HuH-7 (cell line): ENCODE measurements at places on chromosomes 7 and 10.

GRCh38 chr10:125928928-125929585 lies 32.7 kb downstream of the FANK1 start:
- no peak for DNase-seq

DNA sequence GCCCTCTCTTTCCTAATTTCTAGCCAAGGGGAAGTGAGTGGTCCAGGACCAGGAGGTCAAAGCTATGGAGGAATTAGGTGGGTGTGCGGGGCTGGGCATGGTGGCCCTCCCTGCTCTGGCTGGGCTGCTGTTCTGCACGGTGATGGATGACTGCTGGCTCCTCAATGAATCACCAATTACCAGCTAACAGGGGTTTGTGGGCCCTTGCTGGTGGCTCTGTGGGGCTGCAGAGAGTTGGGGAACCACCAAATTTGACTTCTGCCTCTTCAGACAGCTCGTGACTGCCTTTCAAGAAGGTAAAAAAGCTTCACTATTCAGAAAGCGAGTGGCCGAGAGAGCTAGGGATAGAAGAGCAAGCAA lies 35.0 kb upstream of the HABP2 start:
- no peak for DNase-seq

- no peak for DNase-seq
Observed at GRCh38 chr10:73126343-73126742, 16.1 kb downstream of the NUDT13 start.

- no peak for DNase-seq
Observed at GRCh38 chr7:103687951-103688350, 241.9 kb upstream of the SLC26A5 start.

GRCh38 chr7:72309476-72309875 lies 102.7 kb downstream of the CALN1 start:
- no peak for DNase-seq

DNA sequence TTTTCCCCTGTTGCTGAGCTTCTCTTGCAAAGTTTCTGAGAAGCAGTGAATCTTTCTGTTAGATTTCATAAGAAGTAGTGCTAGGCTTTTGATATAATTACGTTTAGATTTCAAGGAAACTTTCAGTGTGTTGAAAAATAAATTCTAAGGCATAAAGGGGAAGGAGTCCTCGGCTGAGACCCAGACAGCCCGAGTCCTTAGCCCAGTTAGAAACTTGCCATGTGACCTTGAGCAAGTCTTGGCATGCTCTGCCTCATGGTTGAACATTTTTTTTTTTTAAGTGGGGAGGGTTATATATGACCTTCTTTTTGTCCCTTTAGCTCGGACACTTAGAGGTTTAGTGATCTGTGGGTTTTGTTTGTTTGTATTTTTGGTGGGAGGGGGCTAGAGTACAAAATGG lies 117.5 kb downstream of the TCF7L2 start:
- DNase-seq = no peak

DNA sequence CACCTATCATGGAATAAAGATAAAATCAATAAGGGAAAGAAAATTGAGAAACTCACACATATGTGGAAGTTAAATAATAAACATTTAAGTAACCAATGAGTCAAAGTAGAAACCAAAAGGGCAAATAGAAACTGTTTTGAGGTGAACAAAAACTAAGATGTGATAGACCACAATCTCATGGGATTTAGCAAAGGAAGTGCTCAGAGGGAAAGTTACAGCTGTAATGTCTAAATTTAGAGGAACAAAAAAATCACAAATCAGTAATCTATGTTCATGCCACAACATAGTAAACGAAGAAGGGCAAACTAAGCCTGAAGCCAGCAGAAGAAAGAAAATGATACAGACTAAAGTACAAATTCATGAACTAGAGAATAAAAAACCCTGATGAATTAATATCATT lies 16.3 kb downstream of the CYP3A4 start:
- no peak for DNase-seq

- DNase-seq = no peak
Observed at GRCh38 chr10:119689016-119689580, 36.8 kb upstream of the INPP5F start.
